Hindlimb muscle (tissue), 1 donor: ENCODE measurements at places on chromosomes 2 and 18. TPM values are rescaled to one million over a fixed set of nuclear protein-coding genes. Genes with fewer than 3 reads are reported as not detected.

CCDC74B gene
- 0.62 TPM for polyA plus RNA-seq

- peak; percentile 10 for DNase-seq
Observed at GRCh38 chr2:151771599-151772358, 37.5 kb upstream of the NEB start.

DNA sequence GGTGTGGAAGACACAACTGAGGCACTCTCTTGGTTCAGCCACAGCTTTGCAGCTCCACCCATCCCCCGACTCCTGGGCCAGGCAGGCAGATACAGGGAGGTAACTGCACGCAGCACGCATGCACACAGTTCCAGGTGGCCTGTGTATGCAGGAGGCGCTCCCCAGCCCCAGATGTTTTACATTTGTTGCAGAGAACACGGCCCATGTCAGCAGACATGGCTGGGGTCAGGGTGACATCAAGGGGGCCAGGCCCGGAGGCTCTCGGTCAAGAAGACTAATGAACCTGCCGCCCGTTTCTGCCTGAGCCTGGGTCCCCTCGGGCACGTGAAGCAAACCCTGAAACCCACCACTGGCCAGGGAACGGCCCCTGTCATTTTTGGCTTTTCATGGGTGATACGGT lies 57.3 kb downstream of the TWIST2 start:
- DNase-seq, result no peak

GRCh38 chr2:232049350-232049749 lies 87.8 kb downstream of the DIS3L2 start:
- no peak for DNase-seq

DNA sequence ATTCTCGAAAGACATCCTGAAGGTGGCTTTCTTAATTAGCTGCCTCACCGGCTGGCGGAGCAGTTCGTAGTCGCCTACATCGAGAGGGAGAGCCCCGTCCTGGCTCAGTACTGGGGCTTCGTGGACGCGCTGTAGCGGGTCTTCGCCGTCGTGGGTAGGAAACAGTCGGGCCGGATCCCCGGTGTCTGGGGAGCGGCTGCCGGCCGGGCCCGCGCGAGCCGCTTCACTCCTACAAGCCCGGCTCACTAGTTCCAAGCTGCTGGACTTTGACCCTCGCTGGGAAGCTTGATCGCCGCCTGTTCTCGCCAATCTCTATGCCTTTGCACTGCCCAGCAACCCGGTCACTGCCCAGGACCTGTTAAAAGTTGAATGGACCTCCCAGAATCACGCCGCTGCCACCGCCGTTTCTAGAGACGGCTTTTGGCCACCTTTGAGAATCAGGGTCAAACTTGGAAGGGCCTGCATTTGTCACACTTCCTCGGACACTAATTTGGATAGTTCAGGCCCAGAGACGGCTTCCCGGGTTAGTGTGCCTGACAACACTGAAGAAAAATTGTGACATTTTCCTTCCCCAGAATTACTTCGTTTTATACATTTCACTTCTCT lies 41.4 kb upstream of the AKAIN1 start:
- no peak for DNase-seq

DNA sequence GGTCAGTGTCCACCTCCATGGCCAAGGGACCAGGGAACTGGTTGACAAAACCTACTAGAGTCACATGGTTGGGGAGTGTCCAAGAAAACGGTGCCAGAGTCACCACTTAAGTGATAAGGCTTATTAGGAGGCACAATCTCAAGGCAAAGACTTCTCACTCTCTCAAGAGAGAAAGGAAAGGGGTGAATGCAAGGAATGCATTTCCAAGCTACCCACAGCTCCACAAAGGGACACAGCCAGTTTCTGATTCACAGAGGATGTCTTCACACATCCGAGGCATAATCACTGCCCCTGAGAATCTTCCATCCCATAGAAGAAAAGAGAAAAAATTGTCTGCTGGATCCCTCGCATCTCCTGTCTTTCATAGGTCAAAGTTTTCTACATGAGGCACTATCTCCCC lies 269.3 kb downstream of the TNS1 start:
- DNase-seq, result no peak
